Stimulated activated CD8-positive, alpha-beta memory T cell treated with anti-CD3 and anti-CD28 coated beads, Interleukin-4, amount 100 ng/mL, for 1 hour (primary cell): ENCODE measurements at places on chromosomes 6 and 20.

DNA sequence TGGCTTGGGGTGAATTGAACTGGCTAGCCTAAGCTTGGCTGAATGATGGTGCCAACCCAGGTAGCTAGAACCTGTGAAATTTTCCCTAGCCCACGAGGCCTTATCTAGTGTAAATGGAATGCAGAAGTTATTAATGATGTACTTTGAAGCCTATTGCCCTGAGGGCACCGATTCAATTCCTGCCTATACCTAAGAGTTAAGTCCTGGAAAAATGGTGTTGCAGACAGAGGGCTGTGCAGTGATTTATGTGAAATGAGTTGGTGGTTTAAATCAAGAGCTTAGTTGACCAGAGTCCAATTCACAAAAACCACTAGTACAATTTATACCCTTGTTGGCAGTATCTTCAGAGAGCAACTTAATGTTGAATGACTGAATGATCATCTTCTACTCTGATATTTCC, 373.8 kb upstream of the JAG1 start:
- DNase-seq = no peak

DNA sequence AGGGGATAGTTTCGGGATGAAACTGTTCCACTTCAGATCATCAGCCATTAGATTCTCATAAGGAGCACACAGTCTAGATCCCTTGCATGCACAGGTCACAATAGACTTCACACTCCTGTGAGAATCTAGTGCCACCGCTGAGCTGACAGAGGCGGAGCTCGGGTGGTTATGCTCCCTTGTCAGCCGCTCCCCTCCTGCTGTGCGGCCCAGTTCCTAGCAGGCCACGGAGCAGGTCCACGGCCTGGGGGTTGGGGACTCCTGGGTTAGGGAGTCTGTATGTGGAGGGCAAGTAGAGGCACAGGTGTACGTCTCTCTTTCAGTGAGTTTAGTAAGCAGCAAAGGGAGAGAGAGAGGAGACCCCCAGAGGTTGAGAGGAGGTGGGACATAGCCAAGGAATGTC, 30.5 kb upstream of the MDFI start:
- DNase-seq = no peak

- DNase-seq = no peak
Measured at GRCh38 chr6:16751251-16751946, 9.9 kb downstream of the ATXN1 start.

DNA sequence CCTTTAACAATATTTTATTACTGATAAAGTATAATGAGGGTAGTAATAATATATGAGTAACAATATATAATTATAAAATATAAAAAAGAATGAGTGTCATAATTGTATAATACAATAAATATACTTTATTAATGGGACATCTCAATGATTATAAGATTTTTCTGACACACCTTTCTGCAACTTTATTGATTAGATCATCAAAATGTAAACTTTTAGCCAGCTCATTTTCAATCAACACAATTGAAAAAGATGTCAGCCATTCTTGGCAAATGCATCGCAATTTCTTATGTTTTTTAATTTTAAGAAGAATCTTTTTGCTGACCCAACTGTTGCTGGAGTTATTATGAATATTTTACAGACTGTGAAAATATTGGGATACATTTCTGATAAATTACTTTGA, 132.4 kb upstream of the RNF217 start:
- no peak for DNase-seq

DNA sequence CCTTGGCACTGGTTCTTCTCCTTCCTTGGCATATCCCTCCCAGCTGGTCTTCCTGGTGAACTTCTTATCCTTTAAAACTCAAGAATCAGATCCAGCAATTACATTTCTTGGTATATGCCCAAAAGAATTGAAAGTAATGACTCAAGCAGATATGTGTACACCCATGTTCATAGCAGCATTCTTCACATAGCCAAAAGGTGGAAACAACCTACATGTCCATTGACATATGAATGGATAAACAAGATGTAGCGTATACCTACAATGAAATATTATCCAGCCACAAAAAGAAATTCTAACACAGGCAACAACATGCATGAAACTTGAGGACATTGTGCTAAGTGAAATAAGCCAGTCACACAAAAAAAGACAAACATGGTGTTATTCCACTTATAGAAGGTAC, 103.7 kb upstream of the NT5E start:
- DNase-seq = no peak

- DNase-seq = no peak
Measured at GRCh38 chr6:14123386-14124111, 6.0 kb downstream of the CD83 start.
